Stimulated activated CD4-positive, alpha-beta T cell treated with anti-CD3 and anti-CD28 coated beads, Interleukin-1b, Interleukin-23, amount 100 ng/mL, for 4 hours (primary cell): ENCODE measurements at places on chromosomes 16 and 17.

DNA sequence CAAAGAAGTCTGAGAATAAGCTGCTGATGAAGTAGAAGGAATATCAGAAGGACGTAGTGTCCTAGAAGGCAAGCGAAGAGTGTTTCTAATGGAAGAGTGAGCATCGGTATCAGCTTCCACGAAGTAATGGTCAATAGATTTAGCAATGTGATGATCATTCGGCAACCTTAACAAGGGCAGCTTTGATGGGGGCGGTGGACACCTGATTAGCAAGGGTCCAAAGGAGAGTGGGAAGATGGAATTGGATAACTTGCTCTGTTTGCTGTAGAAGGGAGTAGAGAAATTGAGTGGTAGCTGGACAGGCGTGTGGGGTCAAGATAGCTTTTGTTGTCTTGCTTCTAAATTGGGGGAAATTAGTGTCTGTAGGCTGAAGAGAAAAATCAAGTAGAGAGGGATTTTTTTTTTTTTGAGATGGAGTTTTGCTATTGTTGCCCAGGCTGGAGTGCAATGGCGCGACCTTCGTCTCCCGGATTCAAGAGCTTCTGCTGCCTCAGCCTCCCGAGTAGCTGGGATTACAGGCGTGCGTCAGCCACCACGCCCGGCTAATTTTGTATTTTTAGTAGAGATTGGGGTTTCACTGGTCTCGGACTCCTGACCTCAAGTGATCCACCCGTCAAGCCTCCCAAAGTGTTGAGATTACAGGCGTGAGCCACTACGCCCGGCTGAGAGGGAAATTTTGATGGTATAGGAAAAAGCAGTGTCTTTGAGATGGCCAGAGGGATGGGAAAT, 13.9 kb upstream of the HES7 start:
- no peak for DNase-seq

DNA sequence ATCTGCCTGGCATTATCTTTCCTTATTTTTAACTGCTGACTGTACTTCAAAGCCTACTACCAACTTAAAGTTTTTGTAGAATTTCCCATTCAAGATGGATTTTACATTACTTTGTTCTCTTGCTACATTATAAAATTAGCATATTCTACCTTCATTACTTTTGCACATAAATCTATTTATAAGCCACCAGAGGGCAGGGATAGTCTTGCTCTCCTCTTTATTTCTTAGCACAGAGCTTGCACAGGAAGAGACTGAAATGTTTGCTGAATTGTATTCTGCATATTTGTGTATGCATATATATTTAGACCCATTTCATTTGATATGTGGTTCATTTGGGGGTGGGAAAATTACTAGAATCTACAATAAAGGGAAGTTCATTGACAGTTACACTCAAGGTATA, 108.0 kb downstream of the SKAP1 start:
- DNase-seq: no peak

DNA sequence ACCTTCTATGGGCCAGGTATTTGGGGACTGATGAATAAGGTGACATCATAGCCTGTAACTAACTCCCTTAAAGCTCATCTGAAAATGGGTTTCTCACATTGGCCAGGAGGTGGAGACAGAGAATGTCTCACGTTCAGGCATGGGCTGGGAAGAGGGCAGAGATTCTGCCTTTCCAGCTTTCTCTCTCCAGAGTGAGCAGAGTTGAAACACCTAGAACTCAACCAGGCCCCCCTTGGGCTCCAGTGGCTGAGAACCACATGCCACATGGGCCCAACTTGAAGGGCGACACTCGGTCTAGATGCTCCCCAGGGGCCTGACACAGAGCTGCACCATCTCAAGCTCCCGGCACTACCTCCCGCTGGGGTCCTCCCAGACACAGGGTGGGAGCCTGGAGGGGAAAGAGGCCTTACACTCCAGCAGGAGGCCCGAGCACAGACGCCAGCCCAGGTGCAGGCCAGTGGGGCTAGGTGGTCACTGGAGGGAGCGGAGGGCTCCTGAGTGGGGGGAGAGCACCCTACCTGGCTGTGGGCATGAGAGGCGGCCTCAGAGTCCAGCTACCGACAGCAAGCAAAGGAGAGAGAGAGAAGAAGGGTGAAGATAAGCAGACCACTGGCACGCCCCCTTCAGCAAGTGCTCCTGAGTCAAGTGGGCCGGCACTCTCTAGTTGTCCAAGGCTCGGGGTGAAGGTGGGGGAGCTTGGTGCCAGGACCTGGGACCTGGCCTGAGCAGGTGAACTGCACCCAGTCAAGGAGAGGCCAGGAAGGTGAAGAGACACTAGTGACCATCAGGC, 55.9 kb downstream of the MYO18A start:
- DNase-seq: no peak

DNA sequence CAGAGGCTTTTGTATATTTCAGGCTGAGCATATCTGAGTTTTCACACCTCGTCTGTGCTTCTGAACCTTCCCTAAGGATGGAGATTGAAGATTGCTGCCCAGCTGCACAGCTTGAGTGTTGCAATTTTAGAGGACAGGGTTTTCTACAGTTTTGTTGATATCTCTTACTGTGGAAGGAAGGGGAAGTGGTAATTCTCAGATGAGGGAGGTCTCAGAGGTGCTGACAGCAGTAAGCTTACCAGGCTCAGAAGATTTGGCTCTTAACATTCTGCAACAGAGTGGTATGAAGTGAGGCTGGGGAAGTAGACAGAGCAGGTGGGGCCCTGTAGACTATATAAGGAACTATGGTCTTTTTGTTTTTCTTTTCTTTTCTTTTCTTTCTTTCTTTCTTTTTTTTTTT, 45.8 kb upstream of the ARHGAP17 start:
- no peak for DNase-seq

- no peak for DNase-seq
Measured at GRCh38 chr16:1048442-1049112, 24.0 kb upstream of the SSTR5 start.

GRCh38 chr16:84992717-84993075, 18.6 kb downstream of the ZDHHC7 start:
- DNase-seq: no peak

GRCh38 chr17:79802736-79803420, 6.0 kb upstream of the CBX8 start:
- DNase-seq: no peak

GRCh38 chr17:19928299-19928698, 49.3 kb downstream of the AKAP10 start:
- DNase-seq: no peak

- DNase-seq: no peak
Measured at GRCh38 chr16:2713523-2713922, 6.5 kb downstream of the PRSS27 start.

DNA sequence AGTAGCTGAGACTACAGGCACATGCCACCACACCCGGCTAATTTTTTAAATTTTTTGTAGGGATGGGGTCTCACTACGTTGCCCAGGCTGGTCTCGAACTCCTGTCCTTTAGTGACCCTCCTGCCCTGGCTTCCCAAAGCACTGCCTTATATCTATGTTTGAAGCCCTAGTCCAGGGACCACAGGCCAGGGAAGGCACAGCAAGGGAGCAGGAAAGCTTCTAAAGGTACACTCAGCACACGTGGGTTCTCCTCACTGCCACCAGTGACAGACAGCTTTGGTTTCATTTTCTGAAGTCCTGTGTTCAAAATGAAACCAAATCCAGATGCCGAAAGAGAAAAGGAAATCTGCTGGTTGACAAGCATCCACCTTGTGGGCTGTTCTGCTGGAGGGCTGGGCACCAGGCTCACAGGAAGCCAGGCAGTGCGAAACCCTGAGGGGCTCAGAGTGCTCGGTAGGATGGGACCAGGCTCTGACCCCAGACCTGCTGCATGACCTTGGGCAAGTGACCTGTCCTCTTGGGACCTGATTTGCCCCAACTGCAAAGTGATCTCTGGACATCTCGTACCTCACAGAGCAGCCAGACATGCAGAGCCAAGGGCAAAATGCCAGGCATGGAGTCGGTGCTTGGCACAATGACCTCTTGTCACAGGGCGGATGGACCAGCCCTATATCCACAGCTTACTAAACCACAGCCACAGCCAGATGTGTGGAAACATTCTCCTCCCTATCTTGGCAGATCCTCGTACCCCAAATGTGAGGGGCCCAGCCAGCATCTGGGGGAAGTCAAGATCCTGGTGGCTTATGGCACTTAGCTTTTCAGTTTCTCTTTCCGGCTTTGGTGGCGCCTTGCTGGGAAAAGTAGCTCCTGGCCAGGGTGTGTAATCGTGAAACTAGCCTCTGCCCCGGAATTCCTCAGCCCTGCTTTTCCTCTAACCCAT, 2.8 kb upstream of the SOCS1 start:
- no peak for DNase-seq

- DNase-seq: no peak
Measured at GRCh38 chr17:42178817-42179216, 2.1 kb downstream of the KCNH4 start.

GRCh38 chr16:49635591-49636581, 220.0 kb downstream of the ZNF423 start:
- DNase-seq: no peak

GRCh38 chr17:80853076-80853475, 138.6 kb upstream of the CHMP6 start:
- no peak for DNase-seq

DNA sequence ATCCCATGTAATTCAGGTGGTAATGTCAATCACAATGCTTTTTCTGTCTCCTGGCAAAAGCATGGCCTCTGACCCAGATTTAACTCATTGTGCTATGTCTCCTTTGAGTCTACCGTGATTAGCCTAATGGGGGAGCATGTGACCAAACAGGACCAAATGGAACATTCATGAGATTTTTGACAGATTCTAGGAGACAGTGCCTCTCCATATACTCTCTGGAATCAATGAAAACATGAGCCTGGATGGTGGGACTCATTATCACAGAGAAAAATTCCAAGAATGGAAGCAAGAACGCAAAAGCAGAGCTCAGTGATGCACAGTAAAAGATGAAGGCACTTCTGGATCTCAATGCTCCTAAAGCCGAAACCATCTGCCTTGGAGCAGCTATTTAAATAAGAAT, 307.9 kb upstream of the MON1B start:
- no peak for DNase-seq

- no peak for DNase-seq
Measured at GRCh38 chr16:50744881-50745280, 3.0 kb downstream of the CYLD start.

GRCh38 chr17:9074131-9074530, 52.8 kb downstream of the NTN1 start:
- DNase-seq: no peak

DNA sequence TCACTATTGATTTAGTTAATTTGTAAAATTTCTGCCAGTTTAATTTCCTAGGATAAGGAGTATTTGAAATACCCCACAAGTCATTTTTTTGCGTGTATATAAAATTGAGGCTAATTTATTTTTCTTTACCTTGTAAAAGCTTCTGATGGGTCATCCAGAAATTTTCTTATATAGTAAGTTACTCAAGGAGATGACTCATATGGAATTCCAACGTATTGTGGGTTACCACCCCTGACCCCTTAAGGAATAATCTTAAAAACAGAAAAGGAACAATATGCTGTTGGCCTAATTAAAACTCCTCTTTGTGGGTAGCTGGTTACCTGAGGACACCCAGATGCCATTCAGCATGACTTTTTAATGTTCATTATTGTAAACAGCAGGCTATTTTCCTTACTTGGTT, 13.6 kb downstream of the HEATR6 start:
- DNase-seq: no peak

GRCh38 chr16:9775998-9776397, 406.2 kb downstream of the GRIN2A start:
- no peak for DNase-seq

- no peak for DNase-seq
Measured at GRCh38 chr17:27654136-27654535, 23.1 kb downstream of the LGALS9 start.
